Kasumi-1 (cell line): ENCODE measurements at places on chromosomes 6 and 20.

DNA sequence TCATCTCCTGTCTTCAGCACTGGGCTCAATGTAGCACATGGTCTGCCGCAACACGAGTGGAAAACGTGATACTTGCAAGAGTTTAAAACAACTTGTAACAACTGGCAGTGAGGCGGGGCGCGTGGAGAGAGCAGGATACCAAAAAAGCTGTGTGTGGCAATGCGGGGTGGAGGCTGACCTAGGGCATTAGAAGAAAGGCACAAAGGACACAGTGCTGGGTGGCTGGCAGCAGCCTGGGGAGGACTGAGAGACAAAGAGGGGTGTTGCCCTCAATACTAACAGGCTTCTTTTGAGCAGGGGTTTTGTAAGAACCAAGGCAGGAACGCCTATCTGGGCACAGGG, 1.5 kb upstream of the GFOD1 start:
- DNase-seq, result no peak

- no peak for DNase-seq
These were observed 11.5 kb upstream of the PROKR2 start for GRCh38 chr20:5328268-5328667.

- no peak for DNase-seq
These were observed 23.1 kb downstream of the MAN1A1 start for GRCh38 chr6:119326291-119327005.

DNA sequence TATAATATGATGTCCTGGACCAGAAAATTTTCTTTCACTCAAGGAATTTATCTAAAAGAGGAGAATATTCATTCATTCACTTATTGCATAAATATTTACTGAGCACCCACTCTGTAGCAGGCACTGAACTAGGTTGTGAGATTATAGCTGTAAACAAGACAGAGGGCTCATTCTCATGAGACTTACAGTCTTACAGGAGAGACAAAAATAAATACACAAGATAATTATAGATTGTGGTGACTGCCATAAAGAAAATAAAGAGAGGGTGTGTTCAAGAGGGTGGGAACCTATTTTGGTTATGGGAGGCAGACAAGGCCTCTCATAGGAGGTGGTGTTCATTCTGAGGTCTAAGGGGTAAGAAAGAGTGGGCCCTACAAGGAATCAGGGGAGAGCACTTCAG, 109.9 kb upstream of the SUPT3H start:
- DNase-seq, result no peak

DNA sequence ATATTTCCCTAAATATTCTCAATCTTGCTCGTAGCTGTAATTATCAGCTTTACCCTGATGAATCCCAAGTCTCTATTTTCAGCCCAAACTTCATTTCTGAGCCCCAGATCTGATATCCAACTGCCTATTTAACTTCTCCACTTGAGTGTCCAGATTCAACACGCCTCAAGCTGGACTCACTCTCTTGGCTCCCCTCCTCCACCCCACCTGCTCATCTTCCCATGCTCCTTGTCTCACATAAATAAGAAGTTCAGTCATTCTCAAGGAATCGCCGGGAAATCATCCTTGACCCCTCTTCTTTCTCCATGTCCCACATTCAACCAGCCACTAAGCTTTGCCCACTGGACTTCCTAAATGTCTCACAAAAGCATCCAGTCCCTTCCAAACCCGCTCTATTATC, 89.9 kb upstream of the STMND1 start:
- no peak for DNase-seq

DNA sequence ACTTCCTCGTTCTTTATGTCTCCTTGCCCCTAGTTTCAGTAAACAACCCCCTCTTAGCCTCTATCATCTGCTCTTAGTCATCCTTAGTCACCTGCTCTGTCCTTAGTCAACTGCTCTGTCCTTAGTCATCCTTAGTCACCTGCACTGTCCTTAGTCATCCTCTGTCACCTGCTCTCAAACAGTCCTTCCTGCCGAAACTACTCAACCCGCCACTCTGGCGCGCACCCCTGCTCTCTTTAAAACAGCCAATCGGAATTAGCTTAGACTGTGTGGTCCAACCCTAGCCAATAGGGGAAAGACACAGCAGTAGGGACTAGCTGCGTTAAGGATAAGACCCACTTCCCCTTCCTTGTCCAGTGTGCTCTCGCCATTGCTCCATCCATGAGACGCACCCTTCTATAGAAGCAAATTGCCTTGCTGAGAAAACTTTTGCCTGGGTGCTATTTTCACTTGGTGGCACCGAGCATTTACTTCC, 73.9 kb downstream of the BACH2 start:
- DNase-seq, result no peak

DNA sequence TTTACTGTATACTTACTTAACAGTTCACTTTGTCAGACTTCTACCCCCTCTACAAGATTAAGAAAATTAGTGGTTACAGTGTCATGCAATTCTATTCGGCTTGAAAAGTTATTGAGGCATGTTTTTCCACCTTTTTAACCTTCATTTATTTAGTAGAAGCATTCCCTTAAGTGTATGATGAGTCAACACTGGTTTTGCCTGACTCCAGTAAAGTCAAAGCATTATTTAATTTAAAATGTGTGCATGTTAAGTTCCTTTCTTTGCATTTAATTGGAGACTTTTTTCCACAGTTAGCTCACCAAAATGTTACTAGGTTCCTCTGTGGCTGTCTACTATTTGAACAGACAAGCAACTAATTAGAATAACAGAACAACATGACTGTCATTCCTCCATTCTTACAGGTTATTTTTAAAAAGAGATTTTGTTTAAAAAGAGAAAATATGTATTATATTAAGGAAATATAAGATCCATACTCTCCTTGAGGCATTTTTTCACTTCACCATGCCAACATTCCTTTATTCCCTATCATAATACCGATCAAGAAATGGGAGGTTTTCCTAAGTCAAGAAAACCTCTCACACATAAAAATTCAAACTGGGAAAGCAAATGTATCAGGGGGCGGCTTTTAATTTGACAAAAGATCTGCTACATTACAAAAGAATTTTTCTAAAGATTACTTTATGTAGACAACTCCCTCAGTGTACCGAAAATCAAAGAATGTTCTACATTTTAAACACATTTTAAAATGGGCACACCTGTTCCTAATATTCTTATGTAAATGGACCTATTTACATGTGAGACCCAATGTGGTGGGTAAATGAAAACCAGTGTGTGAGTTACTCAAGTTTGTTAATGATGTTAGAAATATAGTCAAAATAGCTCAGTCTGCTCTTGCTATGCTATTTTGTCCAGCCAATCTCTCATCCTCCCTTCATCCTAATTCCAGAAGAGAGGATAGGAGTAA, 361.2 kb downstream of the UTRN start:
- no peak for DNase-seq

DNA sequence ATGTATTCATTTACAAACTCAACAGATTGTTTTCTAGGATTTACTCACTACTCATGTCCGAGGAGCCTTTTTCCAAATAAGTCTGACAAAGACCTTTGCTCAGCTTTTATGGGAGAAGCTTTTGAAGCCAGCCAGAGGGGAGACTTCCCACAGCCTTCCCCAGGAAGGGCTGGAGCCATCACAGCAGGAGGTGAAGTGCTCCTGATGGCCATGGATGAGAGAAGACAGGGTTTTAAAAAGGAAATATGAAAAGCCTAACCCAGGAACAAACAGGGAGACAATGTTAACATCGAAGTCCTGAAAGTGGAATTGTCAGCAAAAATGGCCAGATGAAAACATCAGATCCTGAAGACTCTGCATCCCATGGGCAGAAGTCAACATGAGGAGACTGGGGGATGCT, 11.6 kb upstream of the TAGAP start:
- DNase-seq, result no peak

- DNase-seq, result peak; percentile 72
These were observed 75.1 kb downstream of the TBC1D7 start for GRCh38 chr6:13253272-13253671.

DNA sequence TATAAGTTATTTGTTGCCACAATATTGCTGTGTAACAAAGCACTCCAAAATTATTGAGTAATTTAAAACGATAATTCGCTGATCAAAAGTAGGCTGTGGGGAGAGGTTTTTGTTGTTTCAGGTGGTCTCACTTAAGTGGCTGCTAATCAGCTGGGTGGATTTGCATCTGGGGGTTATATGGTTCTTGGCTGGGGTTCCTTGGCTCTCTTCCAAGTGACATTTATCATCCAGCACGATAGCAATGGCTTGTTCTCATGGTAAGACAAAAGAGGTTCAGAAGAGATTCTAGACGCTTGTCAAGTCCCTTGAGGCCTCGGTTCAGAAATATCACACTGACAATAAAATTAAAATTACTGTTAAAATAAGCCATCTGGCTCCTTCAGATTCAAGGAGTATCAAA, 1648.8 kb downstream of the GRIK2 start:
- no peak for DNase-seq

GRCh38 chr6:135890876-135891275, 39.4 kb downstream of the PDE7B start:
- no peak for DNase-seq

- DNase-seq, result no peak
These were observed 29.6 kb downstream of the BTBD9 start for GRCh38 chr6:38610050-38610625.

GRCh38 chr6:114579486-114579885, 236.7 kb upstream of the HS3ST5 start:
- no peak for DNase-seq

GRCh38 chr6:70415247-70415646, 1.9 kb downstream of the FAM135A start:
- DNase-seq, result no peak

- no peak for DNase-seq
These were observed 180.8 kb upstream of the CHD6 start for GRCh38 chr20:41798930-41799502.

- DNase-seq, result no peak
These were observed 154.5 kb upstream of the ZNF217 start for GRCh38 chr20:53748176-53748575.

DNA sequence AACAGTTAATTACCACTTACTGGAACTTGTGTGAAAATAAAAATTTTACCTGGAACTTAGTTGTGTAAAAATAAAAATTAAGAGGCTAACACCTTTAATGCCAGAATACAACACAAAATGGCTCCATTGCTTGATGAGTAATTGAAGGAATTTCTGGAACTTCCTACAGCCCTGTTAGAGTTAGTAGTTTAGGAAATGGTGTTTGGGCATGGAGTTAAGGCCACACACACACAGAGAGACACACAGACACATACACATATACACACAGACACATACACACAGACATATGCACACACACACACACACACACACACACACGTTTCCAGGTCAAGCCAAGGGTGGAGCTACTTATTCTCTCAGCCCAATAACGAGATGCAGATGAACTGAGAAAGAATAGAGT, 20.6 kb upstream of the CST3 start:
- no peak for DNase-seq

DNA sequence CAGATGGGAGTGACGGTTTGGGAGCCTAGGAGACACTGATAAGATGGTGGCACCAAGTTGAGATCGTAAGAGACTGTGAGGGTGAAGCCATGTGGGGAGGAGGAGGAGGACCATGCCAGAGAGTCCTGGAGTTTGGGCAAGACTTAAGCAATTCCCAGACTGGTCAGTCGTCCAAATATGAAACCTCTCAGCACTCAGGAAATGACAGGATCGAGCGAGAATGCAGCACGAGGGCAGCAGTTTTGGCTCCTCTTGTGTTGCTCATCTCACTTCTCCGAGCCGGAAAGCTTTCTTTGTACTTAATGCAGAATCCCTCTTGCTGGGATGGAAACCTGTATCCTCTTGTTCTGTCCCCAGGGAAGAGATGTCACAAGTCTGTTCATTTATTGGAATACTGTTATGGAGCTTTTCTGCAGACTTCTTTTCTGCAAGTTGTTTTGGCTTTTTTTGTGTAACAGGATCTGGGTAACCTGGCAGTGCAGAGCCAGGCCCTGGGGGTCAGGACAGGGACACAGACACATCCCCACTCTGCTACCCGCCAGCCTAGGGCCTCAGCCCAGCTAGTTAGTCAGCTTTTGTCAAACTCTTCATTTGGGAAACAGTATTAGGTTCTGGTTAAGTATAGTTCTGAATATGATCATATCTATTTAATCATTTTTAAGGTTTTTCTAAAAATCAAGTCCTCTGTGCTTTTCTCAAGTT, 34.3 kb downstream of the FNDC1 start:
- DNase-seq, result no peak

GRCh38 chr6:31739639-31740396, at the start of gene MSH5:
MSH5 (plus strand) TSS chr6:31740005; CDS start chr6:31740467, 462 bp downstream.
- peak; percentile 99 for DNase-seq

GRCh38 chr20:17776551-17776950, 76.8 kb downstream of the BANF2 start:
- no peak for DNase-seq

GRCh38 chr6:90676516-90677300, 89.8 kb upstream of the MAP3K7 start:
- DNase-seq, result no peak

DNA sequence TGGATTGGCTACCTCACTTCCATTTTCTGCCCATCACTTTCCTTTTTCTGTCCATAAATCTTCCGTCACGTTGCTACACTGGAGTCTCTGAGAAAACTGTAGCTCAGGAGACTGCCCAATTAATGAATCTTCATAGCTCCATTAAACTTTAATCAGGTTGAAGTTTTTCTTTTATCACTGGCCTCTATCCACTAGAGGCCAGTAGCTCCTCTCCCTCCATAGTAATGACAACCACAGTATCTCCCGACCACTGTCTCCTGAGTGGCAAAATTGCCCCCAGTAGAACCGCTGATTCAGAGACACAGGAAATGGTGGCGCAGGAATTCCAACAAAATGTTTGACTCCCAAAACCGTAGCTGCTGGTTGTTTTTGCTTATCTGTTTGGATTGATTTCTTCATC, 18.4 kb upstream of the DOK5 start:
- DNase-seq, result no peak

DNA sequence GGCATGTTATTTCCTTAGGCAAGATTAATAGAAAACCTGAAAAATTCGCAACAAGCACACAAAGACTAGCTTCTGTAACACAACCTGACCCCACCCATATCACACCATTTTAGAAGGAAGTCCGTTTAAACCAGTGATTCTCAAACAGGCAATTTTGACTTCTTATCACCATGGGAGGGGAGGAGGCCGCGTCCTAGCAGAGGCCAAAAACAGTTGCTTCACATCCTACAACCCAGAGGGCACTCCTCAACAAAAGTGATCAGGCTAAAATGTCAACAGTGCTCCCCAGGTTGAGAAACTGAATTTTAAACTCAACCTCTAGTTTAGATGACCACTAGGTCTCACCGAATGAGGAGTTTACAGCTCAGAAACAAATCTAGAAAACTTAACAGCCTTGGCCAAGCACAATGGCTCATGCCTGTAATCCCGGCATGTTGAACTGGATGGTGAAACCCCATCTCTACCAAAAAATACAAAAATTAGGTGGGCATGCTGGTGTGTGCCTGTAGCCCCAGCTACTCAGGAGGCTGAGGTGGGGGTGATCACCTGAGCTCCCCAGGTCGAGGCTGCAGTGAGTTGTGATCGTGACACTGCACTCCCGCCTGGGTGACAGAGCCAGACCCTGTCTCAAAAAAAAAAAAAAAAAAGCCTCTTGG, 3.4 kb downstream of the SNX5 start:
- no peak for DNase-seq

DNA sequence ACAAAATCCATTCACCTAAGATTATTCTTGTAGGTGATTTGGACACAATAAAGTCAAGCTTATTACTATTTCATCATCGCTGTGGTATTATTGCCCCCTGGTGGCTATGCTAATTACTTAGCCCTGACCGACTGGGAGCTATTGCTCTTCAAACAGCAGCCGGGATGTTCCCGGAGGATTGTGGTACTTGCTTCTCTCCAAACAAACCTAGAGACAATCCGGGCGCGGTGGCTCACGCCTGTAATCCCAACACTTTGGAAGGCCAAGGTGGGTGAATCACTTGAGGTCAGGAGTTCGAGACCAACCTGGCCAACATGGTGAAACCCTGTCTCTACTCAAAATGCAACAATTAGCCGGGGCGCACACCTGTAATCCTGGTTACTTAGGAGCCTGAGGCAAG, 15.4 kb upstream of the STMND1 start:
- peak; percentile 42 for DNase-seq
